Activated T-helper 1 cell treated with Interleukin-2 at 50 U/mL for 16 hours (primary cell): ENCODE measurements at places on chromosomes 3 and 15.

- no peak for DNase-seq
Observed at GRCh38 chr3:180215866-180216265, 179.1 kb upstream of the PEX5L start.

GRCh38 chr3:158057666-158058065, 48.6 kb downstream of the SHOX2 start:
- no peak for DNase-seq

- no peak for DNase-seq
Observed at GRCh38 chr3:176776622-176777175, 420.6 kb downstream of the TBL1XR1 start.

GRCh38 chr3:123758081-123758564, 126.0 kb downstream of the MYLK start:
- DNase-seq, result no peak

GRCh38 chr3:48560648-48561018, 2.9 kb downstream of the UCN2 start:
- no peak for DNase-seq

GRCh38 chr3:64674591-64675076, 13.2 kb downstream of the ADAMTS9 start:
- DNase-seq, result no peak

- no peak for DNase-seq
Observed at GRCh38 chr15:31345606-31346366, 19.2 kb downstream of the KLF13 start.

- DNase-seq, result no peak
Observed at GRCh38 chr15:82165948-82166376, 96.6 kb downstream of the EFL1 start.

GRCh38 chr3:194107107-194107506, 28.8 kb upstream of the HES1 start:
- no peak for DNase-seq
